Stimulated activated CD8-positive, alpha-beta memory T cell treated with anti-CD3 and anti-CD28 coated beads, Interleukin-15, amount 100 ng/mL, for 48 hours (primary cell): ENCODE measurements at places on chromosomes 12 and 14.

DNA sequence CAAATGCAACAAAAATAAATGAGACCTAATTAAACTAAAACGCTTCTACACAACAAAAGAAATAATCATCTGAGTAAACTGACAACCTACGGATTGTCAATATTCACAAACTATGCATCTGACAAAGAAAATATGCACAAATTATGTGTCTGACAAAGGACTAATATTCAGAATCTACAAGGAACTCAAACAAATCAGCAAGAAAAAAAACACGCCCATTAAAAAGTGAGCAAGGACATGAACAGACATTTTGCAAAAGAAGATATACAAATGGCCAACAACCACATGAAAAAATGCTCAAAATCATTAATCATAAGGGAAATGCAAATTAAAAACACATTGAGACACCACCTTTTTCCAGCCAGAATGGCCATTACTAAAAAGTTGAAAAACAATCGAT, 37.0 kb downstream of the BLTP3B start:
- DNase-seq, result no peak

- DNase-seq, result peak; percentile 47
Observed at GRCh38 chr12:123223241-123223668, 9.7 kb downstream of the MPHOSPH9 start.

DNA sequence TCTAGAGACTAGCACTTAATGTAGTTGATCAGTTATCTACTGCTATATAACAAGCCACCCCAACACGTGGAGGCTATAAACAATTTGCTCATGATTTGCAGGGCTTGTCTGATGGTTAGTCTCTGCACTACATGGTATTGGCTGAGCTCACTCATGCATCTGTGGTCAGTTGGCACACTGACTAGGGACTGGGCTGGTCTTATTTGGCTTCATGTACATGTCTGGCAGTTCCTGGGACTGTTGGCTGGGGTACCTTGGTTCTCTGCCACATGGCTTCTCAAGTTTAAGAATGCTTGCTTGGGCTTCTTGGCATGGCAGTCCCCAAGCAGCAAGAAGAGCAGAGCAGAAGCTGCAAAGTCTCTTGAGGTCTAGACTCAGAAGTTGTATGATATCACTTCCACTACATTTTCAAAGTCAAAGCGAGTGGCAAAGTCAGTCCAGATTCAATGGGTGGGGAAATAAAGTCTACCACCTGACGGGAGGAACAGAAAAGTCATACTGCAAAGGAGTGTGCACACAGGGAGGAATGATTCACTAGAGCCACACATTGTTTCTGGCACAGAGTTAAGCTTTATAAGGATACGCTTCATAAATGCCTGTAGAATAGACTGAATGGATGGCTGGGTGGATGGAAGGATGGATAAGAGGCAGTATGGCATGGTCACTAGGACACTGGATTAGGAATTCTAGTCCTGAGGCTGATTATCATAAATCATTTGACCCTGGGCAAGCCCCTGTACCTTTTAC, 44.8 kb upstream of the PTHLH start:
- no peak for DNase-seq

GRCh38 chr12:18850752-18851151, 112.8 kb downstream of the CAPZA3 start:
- DNase-seq, result no peak

DNA sequence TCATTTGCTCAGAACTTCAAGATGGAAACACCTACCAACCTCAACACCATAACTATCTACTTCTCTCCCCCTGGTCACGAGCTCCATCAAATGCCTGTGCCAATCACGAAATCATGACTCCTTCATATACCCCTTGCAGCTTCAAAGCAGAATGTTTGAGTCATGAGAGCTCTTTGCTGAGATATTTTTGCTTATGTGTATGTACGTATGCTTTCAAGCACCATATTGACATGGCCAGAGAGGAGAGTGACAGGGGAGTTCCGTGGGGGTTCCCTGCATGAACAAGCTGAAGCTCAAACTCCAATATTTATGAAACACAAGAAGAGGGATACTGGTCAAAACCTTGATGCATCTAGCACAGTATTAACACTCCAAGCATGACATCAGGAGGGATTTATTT, 374.4 kb downstream of the DPF3 start:
- DNase-seq, result no peak
